DMS53 (cell line): ENCODE measurements at places on chromosomes 11 and 22.
A peak's percentile ranks its signal among the peaks of the same experiment; 100 is the strongest.

DNA sequence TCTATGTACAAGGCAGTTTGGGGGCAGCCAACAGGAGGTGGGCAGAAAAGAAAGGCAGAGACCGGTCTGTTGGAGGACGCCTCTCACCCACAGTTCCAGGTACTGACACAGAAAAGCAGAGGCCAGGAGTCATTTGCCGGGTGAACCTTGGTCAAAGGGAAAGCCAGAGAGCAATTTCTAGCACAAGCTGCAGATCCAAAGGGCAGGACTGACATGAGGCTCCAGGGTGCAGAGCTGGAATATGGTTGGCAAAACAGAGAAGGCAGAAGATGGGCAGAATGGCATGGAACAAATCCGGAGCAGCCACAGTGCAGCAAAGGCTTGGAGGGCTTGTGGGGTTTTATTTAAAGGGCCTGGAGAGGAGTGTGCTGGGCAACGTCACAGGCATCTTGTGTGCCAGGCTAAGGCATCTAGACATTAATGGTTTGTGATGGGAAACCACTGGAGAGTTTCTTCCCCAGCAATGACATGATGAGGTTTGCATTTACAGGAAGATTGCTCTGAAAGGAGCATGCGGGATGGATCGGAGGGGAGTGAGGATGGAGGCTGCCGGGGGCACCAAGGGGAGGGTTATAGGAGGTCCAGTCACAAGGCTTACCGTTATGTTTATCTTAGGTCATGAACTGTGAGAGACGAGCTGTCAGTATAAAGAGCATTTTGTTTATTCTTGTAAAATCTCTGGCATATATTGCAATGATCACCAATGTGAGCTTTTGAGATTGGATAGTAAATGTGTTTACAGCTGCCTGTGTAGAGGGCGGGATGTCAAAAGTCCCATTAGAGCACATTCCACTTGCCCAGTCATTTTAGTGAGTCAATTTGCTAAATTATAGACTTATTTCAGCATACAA, 5.7 kb upstream of the MMP20 start:
- no peak for DNase-seq

- no peak for DNase-seq
These were observed 373.3 kb upstream of the CCDC90B start for GRCh38 chr11:83659466-83659865.

- DNase-seq, result no peak
These were observed 11.4 kb upstream of the PITPNB start for GRCh38 chr22:27930331-27931060.

- no peak for DNase-seq
These were observed 49.7 kb upstream of the BIRC3 start for GRCh38 chr11:102267609-102268008.

DNA sequence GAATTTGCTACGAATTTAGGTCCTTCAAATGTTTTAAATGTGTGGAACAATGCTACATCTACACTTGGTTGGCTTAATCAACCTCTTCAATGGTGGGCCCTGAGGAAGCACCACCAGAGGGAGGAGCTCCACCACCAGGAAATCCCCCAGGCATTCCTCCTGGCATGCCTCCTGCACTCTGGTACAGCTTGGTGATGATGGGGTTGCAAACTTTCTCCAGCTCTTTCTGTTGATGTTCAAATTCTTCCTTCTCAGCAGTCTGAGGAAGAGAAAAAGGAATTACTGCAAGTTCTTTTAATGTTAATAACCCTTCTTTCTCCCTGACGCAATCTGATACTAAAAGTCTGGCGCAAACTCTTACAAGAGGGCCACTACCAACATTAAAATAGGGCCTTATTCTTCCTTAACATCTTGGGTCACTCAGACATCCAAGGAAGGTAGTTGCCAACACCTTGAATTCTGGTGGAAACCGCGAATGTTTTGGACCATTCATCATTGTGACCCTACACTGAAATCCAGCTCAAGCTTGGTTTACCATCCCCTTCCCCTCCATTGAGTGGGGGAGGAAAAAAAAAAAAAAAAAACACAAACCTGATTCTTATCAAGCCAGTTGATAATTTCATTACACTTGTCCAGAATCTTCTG, 4.2 kb downstream of the HSPA8 start:
- DNase-seq, result peak; percentile 16

DNA sequence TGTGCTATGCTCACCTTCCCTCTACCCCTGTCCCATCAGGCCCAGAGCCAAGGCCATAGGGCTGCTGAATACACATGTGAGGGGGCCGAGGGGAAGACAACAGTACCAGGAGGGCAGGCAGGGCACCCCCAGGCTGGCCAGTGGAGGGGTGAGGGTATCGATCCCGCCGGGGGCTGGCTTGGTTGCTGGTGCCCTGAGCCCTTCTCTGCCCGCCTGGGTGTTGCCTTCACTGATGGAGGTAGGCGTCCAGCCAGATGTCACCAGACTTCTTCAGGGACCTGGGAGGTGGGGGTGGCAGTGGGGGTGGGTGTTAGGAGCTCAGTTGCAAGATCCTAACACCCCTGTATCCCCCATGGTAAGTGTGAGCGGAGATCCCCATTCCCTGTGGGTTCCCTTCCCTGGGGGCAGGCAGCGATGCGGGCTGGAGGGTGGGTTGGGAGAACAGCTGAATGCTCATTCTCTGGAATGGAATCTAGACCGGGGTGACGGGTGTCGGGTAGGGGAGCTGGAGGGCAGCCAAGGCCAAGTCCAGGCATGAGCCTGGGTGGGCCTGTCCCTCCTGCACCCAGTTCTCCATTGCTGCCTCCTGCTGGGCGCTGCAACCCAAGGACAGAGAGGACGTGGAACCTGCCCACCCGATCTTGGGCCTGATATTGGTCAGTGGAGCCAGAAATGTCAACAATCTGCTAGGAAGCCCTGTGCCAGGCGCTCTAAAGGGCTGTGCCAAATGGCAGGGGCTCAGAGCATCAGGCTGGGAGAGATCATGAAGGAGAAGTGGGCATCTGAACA, 17.6 kb downstream of the FADS3 start:
- no peak for DNase-seq

DNA sequence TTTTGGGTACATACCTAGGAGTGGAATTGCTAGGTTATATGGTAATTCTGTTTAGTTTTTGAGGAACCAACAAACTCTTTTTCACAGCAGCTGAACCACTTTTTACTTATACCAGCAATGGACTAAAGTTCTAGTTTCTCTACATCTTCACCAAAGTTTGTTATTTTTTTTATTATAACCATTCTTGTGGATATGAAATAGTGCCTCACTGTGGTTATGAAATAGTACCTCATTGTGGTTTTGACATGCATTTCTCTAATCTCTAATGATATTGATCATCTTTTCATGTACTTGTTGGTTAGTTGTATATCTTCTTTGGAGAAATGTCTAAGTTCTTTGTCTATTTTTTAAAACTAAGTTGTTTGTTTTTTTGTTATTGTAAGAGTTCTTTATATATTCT, 27.2 kb downstream of the STIM1 start:
- DNase-seq, result no peak

DNA sequence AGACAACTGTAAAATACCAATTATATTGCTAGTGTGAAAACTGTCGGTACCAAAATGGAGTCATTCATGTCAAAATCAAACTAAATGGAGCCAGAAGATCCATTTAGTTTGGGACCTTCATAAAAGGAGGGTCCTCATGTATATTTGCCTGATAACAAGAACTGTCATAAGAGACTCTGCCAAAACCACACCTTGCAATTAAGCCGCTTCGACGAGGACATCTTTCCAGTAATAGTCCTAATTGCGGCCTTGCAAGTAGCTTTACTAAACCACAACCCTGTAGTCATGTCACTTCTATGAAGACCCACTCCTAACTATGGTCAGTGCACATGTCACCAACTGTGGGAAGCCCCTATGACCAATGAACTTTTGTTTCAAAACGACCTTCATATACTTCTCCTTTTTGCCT, 9.4 kb downstream of the UBQLN3 start:
- DNase-seq, result no peak

- no peak for DNase-seq
These were observed 79.0 kb downstream of the LDLRAD3 start for GRCh38 chr11:36022882-36023281.

- no peak for DNase-seq
These were observed 61.6 kb downstream of the METTL15 start for GRCh38 chr11:28169816-28170215.

GRCh38 chr11:24145411-24145810, 351.4 kb upstream of the LUZP2 start:
- DNase-seq, result no peak

DNA sequence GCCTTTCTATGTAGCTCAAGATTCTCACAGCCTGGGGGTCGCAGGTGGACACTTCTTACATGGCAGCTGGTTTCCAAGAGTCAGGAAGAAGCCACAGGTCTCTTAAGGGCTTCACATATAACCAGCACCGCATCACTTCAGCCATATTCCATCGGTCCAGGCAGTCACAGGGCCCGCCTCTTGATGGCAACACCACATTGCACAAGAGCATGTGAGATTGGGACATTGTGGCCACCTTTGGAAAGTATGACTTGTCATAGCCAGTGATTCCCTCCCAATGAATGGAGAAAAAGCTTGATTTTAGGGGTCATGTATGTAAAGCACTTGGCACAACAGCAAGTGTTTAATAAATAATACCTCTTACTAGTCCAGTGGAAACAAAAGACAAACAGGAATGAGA, 98.3 kb downstream of the NCAM1 start:
- no peak for DNase-seq

GRCh38 chr11:70483077-70483861, 84.9 kb downstream of the CTTN start:
- DNase-seq, result peak; percentile 26

GRCh38 chr11:45751430-45751829, 53.5 kb upstream of the SLC35C1 start:
- peak; percentile 12 for DNase-seq

GRCh38 chr11:64752175-64752970, 7.4 kb downstream of the PYGM start:
- DNase-seq, result peak; percentile 35

DNA sequence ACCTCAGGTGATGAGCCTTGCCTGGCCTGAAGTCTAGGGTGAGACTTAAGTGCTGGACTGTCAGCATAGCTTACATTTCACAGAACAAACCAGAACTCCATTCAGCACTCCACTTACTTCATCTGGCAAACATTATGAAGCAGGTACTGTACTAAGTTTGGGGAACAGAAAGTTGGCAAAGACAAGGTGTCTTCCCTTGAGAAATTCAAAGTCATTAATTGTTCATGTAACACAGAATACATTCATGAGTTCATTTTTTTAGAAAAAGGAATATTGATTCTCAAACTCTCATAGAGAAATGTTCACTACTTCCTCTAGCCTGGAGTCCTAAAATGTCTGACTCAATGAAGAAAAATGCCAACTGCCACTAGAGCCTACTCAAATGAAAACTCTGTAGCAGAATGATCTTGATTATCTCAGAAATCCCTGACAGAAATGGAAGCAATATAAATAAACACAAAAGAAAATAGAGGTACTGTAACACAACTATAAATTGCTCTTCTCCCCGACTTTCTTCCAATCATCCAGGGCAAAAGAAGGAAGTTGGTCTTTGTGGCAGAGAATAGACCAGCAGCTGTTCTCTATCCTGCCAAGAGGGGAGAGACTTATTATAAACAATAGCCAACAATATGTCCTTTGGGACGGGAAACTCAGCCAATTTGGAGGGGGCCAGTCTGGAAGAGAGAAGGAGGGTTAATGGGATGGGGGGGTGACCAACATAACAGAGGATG, 129.2 kb upstream of the MTMR2 start:
- DNase-seq, result no peak

- DNase-seq, result no peak
These were observed 30.9 kb downstream of the SLC36A4 start for GRCh38 chr11:93166862-93167261.

DNA sequence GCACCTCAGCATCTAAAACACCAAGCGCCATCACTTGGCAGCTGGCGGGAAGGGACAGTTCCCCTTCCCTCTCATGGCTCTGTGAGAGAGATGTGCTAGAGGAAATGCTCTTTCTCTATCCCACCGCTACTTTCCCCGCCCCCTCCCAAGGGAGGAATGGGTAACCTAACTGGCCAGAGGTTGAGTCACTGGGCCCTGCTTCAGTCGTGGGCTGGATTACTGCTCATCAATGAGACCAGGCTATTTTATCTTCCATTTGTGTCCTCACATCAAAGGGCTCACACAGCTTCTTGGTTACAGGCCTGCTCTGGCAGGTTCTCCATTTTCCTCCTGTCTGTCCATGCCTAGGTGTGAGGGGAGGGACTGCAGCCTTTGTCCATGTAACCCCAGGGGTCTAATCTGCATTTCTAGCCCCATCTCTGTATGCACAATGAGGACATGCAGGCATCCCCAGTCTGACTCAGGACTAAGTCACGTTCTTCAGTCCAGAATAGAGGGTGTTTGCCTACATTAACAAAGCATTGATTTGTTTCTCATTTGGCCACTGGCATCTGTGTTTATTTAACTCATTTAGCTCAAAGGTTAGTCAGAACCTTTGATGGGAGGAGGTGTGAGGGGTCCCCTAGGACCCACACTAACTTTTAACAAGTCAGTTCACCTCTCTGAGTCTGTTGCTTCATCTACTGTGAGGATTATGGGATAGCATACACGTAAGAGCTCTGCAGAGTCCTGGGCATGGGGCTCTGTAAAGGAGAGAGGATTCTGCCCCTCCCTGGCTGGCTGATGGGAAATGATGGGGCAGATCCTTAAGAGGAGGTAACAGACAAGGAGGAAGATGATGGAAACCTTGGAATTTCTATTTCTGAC, 99.1 kb downstream of the XRRA1 start:
- DNase-seq, result no peak

DNA sequence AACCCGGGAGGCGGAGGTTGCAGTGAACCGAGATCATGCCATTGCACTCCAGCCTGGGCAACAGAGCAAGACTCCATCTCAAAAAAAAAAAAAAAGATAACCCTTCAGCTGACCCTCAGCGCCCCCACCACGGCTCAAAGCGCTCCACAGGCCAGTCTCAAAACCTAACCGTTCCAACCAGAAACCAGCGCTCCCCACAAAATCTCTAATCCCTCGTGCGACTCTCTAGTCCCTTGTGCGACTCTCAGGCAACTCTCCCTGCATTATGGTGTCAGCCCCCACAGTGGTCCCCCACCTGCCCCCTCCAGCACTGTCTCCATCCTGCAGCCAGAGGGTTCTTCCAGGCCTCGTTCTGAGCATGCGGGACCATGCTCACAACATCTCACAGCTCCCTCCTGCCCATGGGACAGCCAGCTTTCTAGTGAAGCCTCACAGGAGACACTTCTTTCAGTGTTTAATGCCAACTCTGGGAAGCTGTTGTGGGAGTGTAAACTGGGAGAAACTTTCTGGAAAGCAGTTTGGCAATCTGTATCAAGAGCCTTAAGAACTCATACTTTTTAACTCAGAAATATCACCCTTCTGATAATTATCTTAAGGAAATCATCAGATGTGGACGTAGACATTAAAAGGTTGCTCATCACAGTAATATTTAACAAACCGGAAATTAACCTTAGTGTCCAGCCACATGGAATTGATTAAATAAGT, 4.2 kb upstream of the RASGRP2 start:
- no peak for DNase-seq

- DNase-seq, result no peak
These were observed 289.9 kb downstream of the GUCY1A2 start for GRCh38 chr11:106728379-106728778.

- peak; percentile 14 for DNase-seq
These were observed 132.8 kb upstream of the NCAM1 start for GRCh38 chr11:112828421-112828820.
